ENCODE measurements at places on chromosomes 11 and 22.

GRCh38 chr11:116168459-116168787 lies 604.4 kb downstream of the BUD13 start:
- DNase-seq, result no peak

DNA sequence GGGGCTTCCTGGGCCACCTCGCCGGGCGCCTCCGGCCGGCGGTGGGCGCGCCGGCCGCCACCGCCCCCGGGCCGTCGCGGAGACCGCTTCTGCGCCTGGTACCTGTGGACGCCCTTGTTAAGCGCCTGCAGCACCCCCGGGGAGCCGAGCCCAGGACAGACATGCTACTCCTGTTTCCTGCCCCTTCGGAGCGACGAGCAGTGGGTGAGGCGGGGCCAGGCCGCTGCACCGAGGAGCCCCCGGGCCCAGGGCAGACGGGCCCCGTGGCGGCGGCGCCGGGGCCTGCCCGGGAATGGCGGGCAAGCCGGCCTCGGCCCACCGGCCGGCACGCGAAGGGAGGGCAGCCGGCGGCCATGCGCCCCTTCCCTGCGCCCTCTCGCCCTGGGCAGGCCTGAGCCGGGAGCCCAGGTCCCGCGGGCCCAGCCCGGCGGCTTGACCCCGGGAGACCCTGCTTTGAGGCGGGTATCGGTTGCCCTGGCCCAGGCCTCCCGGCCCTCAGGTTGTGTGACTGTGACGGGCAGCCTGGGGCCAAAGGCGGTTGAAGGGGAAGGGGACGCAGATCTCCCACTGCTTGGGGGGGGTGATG lies 789 bp upstream of the KDM2A start:
- DNase-seq, result no peak

DNA sequence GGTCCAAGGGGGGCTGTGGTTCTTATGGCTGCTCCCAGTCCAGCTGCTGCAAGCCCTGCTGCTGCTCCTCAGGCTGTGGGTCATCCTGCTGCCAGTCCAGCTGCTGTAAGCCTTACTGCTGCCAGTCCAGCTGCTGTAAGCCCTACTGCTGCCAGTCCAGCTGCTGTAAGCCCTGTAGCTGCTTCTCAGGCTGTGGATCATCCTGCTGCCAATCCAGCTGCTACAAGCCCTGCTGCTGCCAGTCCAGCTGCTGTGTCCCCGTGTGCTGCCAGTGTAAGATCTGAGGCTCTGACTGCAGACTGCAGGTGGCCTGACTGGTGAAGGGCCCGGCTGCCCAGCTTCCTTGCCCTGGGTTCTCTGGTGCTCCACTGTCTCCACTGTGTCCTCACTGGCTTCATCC lies 696 bp downstream of the KRTAP5-5 start:
- no peak for DNase-seq

DNA sequence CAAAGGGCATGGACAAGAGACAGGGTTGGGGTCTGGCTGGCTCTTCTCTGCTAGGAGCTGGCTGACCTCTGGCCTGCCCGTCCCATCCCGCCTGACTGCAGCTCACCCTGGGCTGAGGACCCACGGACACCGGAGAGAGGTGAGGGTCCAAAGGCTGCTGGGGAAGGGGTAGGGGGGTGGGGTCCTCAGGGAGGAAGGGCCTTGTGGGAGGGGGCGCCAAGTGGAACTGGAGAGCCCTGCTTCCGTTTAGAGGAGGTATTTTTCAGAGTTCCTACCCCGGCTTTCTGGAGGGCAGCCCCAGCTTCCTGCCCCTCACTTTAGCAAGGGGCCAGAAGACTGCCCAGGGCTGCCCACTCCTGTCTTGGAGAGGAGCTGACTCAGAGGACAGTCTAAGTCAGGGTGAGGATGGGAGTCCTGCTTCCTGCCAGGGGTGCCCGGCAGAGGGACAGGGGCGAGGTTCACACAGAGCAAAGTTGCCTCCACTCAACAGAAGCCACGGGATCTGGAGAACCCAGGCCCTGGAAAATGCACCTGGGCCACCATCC lies 7.1 kb downstream of the LARGE2 start:
- no peak for DNase-seq

DNA sequence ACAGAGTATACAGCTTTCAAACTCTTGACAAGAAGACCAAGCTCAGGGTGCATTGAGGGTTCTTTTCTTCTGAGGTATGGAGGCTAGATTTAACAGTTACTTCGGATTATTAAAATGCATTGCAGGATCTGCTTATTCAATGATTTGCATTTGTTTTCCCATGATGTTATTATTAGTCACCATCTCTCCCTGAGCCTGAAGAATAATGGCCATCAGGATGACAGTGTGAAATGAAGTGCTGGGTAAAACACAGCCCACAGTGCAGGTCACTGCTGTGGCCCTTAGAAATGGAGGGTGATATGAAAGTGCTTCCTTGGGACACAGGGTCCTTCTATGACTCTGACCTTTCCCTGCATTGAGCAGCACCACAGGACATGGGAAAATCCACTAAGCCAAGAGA lies 40.0 kb downstream of the TECTA start:
- DNase-seq, result no peak

- no peak for DNase-seq
Observed at GRCh38 chr11:44829838-44830237, 103.1 kb downstream of the TSPAN18 start.

DNA sequence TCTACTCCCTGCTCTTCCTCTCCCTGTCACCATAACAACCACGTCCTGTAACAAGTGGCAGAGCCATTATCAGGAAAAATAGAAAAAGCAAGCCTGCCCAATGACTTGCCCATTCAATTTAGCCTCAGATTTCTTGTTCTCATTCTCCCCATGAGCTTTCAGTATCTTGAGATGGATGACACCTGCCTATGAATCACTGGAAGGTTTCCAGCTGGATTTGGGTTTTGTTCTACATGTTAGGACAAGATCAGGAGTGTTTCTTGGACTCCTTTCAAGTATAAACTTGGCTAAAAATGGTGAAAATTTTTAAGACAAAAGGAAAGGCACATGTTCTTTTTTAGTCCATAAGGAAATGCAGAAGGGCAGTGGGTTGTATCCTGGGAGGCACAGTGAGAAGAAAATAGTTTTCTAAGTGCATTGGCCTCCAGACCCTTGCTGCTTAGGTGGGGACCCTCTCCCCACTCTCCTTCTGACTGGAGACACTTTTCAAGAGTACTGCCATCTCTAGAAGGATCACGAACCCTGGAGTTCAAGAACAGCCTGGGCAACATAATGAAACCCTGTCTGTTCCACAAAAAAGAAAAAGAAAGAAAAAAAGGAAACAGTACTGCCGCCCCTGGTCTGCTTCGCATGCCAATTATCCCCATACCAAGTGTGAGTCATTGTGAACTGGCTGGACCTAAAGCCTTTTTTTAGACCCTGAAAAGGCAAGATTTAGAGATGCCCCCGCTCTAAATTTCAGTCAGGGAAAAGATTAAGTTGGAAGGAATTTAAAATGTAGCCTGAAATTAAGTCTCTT lies 51.0 kb downstream of the MTNR1B start:
- no peak for DNase-seq

DNA sequence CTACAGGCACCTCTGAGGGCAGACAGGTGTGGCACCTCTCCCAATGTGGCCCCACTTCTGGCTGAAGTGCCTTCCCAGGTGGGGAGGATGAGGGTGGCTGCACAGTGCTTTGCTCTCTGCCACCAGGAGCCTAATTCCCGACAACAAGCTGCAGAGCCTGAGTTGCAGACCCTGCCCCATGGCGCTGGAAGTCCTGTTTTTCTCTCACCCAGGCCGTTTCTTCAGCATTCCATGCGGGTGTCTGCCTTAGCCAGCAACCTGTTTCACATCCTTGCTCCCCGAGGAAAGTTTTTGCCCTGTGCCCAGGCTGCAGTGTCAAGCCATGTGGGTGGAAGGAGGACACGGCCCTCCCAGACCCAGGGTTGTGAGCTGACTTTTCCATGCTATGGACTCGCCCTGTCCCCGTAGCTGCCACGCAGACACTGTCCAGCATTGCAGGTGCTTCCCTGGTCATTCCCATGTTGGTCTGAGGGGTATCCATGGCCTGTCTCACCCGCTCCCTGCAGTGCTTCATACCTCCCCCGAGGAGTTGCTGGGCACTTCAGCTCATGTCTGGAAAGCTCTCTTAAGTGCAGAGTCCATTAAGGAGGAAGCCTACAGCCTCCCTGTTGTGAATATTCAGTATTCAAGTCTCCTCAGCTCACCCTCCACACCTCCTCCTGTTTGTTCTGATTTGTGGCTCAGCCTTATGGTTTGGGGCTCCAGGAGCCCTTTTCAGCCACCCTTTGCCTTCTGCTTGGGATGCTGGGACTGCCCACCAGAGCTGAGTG lies 2.9 kb downstream of the DAGLA start:
- DNase-seq, result no peak

GRCh38 chr11:106011481-106011880 lies 10.6 kb downstream of the MSANTD4 start:
- DNase-seq, result no peak

- DNase-seq, result no peak
Observed at GRCh38 chr22:28969401-28970168, 86.2 kb downstream of the ZNRF3 start.

DNA sequence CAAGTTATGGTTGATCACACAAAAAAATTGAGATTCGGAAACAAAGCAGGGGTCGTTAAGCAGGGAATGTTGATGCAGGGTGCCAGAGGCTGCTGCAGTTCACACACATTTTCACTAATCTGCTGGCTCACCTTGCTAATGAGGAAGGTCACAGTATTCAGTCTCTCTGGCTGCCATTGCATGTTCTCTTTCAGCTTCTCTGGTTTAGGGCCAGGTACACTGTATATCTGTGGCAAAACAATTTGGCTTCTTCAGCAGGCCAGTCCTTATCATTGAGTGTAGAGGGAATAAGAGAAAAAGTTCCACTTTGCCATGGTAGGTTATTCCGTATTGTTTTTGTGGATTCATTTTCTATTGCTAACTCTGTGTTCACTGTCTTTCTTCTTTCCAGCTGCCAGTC lies 283.7 kb upstream of the ANO3 start:
- no peak for DNase-seq

DNA sequence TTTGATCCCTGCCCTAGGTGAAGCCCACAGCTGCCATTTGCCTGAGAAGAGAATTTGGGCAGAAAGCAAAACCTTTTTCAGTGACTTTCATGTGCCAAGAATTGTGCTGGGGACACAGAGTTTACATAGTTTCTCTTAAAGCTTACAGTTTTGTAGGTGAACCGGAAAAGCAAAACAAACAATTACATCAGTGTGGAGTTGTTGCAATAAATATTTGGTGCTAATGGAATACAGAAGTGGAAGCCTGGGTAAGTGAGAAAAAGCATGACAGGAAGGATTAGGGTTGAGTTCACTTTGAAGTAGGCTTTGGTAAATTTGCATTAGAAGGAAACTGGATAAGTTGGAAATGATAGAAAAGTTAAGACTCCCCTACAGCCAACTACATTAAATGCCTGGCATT lies 82.7 kb downstream of the RASSF10 start:
- DNase-seq, result no peak

DNA sequence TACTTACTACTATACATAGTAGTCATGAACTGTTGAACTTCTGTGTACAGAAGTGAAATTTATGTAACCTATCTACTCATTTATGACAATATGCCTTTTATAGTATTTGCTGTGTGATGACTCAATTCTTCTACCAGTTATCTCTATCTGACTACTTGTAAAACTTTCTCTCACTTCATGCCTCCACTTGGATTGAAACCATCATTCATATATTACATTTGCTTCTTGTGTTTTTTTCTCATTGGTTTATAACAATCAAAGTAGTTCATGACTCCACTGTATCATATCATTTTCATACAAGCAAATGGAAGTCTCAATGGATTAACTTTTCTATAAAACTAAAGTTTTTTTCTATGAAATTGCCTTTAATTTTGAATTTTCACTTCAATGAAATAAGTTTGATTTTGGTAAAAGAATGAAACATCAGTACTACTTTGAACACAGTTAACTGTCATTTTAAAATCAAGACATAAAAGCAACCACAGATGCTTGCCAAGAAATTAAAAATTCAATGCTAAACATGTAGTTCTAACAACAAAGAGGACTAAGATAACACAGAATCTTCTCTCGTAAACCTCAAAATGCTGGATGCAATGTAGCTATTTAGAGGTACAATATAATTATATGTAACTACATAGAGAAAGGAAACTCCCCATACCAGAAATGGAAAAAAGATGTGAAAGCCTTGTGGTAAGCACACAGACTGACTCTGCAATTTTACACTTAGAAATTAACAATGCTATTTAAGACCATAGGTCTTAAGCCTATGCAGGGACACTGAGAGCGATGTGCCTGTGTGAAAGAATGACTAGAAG lies 27.6 kb upstream of the EXPH5 start:
- no peak for DNase-seq

- no peak for DNase-seq
Observed at GRCh38 chr11:27095059-27095458, 54.4 kb downstream of the BBOX1 start.

DNA sequence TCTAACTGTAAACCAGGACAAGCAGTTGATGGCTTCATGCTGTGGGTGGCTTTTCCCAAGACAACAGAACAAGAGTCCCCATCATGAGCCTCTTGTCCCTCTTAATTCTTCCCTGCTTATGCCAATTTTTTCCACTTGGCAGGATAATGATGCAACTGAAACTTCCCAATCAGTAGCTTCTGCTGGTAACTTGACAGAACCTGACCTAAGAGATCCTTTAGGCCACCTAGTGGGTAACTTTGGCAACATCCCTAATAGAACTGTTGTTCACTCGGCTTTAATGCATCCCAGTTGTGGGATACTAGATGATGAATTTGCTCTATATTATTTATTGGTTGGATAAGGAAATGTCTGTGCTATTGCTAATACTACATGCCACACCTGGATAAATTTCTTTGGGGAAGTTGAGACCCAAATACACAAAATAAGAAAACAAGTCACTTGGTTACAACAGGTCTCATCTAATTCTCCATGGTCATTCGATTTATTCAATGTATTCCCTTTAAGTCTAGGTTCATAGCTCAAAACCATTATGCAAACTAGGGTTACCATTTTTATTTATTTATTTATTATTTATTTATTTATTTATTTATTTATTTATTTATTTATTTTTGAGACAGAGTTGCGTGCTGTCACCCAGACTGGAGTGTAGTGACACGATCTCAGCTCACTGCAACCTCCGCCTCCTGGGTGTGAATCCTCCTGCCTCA lies 41.4 kb upstream of the NFAM1 start:
- DNase-seq, result no peak

DNA sequence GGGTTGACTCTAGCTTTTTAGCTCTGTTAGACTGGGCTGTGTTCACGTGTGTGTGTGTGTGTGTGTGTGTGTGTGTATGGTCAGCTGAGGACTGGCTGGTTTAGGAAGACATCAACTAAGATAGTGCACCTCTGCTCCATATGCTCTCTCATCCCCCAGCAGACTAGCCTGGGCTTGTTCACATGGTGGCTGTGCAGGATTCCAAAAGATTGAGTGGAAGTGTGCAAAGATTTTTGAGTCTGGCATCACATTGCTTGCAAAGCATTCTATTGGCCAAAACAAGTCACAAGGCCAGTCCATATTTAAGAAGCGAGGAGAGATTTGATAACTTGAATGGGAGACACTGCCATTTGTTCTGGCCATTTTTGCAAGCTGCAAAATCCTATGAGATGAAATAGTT lies 79.7 kb upstream of the C11orf87 start:
- DNase-seq, result no peak
